Lung microvascular endothelial cell (primary cell): ENCODE measurements at places on chromosomes 7 and 10. TPM values are rescaled to one million over a fixed set of nuclear protein-coding genes. Genes with fewer than 3 reads are reported as not detected.

GRM3 gene
- total RNA-seq, result not detected in 2 replicates

IGFBP3 gene
- total RNA-seq, result 1.5 and 2.4 TPM in 2 replicates

SEMA3E gene
- total RNA-seq, result under 0.01 and 0.20 TPM in 2 replicates

TMEM236 gene
- 0.65 and 0.79 TPM in 2 replicates for total RNA-seq

IFIT5 gene
- total RNA-seq, result 6.3 and 7.7 TPM in 2 replicates

PDE6C gene
- not detected in 2 replicates for total RNA-seq

PROSER2 gene
- 5.0 and 7.3 TPM in 2 replicates for total RNA-seq
